ENCODE measurements at places on chromosomes 4 and X.

GRCh38 chrX:34404386-34405070 is 252.6 kb downstream of the TMEM47 start:
- DNase-seq: peak; percentile 22

DNA sequence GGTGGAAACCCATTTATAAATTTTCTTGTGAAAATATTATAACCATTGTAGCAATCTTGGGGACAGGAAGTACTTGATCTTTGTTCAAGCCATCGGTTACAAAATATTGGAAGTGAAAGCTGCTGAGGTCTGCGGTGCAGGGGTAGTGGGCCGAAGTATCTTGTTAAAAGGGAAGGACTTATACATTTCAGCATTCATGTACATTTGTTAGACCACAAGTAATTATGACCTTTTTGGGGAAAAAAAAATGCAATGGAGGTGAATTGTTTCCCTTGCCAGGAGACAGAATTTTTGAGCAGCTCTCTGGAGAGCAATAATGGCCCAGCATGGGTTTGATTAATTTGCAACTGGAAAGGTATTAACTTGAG is 121.3 kb downstream of the EGF start:
- no peak for DNase-seq

DNA sequence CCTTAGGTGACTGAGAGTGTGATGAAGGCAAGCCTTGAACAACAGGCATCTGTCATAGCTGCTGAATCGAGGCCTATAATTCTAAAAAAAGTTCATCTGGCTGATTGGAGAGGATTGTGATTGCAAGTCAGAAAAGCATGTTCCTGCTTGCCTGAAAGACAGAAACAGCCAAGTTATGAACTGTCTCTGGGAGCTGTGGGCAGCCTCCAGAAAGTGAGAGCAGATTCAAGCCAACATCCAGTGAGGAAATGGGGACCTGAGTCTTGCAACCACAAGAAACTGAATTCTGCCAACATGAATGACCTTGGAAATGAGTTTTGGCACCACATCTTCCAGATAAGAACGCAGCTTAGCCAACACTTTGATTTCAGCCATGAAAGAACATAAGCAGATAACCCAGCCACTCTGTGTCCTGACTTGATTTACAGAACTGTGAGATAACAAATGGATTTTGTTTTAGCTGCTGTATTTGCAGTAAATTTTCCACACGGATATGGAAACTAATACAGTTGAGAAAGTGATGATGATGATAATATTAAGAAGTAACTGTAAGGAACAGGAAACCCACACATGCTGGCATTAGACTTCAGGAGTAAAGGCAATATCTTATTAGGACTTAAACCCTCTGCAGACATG is 240.3 kb upstream of the NDST3 start:
- no peak for DNase-seq

DNA sequence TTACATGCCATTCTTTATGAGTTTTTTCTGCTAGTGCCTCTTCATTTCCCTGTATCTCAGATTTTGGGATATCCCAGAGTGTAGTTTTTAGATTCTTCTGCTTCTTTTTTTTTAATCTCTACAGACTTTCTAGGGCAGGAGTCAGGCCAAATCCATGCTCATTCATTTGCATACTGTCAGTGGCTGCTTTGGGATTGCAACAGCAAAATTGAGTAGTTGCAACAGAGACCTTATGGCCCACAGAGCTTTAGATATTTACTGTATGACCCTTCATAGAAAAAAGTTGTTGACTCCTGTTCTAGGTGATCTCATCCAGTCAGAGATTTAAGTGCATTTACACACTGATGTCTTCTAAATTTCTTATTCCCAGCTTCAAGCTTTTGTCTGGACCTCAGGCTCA is 35.3 kb downstream of the ARFIP1 start:
- peak; percentile 9 for DNase-seq

DNA sequence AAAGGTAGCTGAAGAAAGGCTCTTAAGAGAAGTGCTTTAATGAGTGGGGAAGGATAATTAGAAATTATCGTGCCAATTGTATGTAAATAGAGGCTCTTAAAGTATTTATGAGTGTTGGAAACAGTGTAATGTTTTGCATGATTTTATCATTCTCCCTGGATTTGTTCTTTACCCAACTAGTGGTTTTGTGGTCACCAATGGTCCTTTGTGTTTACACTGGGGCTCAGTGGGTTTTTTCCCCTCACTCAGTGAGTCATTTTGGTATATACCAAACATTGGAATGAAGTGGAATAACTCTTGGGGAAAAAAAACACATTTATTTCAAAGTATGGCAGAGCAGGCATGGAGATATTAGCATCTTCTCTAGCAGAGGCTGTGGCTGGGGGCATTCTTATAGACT is 20.8 kb upstream of the LGI2 start:
- peak; percentile 7 for DNase-seq

GRCh38 chr4:79225360-79225759 is 100.5 kb downstream of the NAA11 start:
- no peak for DNase-seq

- DNase-seq: no peak
These were observed 22.9 kb downstream of the PGAM4 start for GRCh38 chrX:77946571-77946970.

DNA sequence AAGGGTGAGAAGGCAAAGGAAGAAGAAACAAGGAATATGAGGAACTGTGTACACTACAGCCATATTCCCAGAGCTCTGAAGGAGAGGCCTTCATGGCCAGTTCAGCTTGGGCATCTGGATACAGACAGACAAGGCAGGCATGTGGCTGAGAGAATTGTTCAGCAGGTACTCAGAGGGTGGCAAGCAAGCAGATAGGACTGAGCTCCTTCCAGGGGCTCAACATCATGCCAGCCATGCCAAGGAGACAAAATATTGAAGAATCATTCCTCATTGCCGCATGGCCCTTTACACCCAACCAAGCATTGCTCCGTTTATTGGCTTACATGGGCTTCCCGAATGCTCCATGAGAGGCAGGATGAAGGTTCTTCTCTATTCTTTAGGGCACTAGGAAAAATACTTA is 78.5 kb upstream of the EFNB1 start:
- no peak for DNase-seq

- DNase-seq: no peak
These were observed 29.4 kb upstream of the PPP1R2C start for GRCh38 chrX:42807393-42807792.

DNA sequence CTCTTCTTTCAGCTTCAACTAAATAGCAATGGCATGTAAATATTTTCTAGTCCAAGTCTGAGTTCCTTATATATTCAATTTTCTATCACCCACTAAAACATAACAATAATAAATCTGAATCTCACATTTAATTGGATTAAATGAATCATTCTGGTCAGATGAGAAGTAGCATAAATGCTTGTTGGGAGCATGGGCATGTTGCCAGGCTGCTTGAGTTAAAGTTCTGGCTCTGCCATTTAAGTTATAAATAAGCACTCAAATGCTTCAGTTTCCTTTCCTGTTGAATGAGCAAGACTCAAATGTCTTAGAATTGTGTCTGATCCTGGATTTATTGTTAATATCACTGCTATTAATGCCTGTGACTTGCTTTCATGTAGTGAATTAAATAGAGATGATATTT is 496.3 kb downstream of the STPG2 start:
- peak; percentile 58 for DNase-seq

DNA sequence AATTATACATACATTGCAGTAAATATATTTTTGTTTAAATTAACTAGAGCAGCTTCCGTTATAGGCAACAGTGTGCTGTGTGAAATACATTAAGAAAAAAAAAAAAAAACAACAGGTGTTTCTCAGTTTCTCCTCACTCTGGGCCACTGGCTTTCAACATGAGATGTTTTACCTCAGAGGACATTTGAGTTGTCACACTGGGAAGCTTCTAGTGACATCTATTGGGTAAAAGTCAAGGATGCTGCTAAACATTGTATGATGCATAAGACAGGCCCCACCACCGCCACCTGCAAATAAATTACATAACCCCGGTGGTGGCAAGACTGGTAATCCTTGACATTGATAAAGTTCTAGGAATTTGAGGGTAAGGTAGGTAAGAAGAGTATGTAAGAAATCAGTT is 1512.2 kb downstream of the C4orf33 start:
- DNase-seq: no peak

GRCh38 chr4:152646221-152646620 is 33.6 kb downstream of the TMEM154 start:
- no peak for DNase-seq

DNA sequence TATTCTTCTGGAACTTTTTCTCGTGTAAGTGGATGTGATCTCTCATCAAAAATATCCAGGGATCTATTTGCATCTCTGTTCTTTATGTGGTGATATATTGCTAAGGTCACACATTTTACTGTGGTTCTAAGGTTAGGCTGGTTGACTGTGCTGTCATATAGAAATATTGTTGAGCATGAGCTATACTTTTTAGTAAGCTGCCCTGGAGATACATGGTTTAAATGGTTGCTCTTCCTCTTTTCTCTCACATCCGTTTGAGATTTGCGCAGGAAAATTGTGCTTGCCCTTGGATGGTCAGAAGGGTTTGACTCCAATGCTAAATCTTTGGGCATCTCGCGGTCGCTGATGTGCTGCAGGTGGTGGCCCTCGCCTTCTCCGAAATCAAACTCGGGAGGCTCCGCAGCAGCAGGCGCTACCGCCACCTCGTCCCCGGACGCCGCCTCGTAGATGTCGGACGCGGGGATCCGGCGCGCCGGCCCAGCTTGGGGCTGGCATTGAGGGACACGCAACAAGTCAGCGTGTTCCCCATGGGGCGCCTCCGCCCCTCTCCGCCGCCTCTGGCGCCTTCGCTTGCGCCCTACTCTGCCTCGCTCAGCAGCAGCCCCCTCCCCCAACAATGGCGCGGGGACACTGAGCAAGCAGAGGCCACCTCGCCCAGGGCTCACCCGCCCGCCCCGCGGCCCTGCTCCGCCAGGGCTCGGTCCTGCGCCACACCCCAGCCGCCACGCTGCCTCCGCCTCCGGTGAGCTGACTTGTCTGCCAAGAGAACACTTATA is 154.5 kb downstream of the MSN start:
- DNase-seq: no peak

DNA sequence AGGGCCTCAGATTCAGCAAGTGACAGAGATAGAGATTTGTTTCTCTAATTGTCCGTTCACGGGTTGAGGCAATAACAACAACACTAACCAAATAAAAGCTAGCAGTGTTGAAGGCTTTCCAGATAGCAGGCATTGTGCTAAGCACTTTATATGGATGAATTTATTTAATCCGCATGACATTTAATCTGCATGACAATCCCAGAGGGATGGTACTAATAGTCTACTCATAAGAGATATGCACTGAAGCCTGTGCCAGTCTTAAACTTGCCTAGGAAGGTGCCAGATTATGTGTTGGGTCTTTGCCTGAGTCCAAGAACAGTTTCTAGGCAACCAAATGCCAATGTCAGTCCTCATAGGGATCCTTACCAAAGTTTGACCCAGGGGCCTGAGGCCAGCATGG is 37.7 kb upstream of the FAT1 start:
- DNase-seq: no peak

DNA sequence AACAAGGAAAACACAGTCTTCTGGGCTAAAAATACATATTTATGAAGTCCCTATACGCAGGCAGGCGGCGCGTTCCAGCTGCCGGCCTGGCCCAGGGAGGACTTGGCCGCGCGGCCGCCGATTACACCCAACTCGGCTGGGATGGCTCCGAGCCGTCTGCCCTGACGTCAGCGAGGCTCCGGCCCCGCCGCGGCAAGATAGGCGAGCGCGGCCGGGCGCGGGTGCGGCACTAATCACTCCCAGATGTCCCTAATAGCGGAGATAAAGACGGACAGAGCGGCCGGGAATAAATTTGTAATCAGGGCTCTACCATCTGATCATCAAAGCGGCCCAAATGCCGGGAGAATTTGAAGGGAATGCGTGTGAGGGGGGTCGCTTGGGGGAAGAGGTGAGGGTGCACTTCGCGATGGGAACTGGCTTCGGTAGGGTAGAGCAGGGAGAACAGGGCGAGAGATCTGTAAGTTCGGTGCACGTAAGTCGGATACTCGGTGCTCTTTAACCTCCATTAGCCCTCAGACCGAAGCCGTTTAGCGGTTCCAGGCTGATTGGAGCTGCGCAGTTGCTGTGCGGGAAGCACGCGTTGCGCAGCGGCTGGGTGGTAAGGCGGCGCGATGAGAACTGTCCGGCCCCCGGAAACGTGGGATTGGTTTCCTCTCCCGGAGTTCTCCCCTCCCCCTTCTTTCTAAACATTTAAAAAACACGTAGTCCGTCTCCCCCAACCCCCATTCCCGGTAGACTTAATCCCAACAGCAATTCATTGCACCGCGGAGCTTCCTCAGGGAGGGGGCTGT is 7.7 kb downstream of the HAND2 start:
- peak; percentile 89 for DNase-seq

DNA sequence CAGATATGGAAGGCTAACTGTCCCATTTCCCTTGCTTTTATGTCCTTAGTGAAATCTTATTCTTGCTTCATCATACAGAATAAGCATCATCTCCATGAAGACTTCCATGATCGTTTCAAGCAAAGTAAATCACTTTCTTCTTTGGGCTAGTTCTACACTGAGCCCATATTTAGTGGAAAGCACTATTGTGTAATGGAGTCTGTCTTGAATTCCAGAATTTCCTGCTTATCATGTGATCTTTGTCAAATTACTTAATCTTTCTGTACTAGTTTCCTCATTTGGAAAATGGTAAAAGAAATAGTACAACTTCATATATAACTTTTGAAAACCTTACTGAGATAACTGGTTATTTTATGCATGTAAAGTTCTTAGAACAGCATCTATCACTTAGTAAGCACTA is 7.6 kb downstream of the ANAPC10 start:
- DNase-seq: no peak

GRCh38 chr4:153111426-153112040 is 92.7 kb upstream of the TRIM2 start:
- DNase-seq: no peak

DNA sequence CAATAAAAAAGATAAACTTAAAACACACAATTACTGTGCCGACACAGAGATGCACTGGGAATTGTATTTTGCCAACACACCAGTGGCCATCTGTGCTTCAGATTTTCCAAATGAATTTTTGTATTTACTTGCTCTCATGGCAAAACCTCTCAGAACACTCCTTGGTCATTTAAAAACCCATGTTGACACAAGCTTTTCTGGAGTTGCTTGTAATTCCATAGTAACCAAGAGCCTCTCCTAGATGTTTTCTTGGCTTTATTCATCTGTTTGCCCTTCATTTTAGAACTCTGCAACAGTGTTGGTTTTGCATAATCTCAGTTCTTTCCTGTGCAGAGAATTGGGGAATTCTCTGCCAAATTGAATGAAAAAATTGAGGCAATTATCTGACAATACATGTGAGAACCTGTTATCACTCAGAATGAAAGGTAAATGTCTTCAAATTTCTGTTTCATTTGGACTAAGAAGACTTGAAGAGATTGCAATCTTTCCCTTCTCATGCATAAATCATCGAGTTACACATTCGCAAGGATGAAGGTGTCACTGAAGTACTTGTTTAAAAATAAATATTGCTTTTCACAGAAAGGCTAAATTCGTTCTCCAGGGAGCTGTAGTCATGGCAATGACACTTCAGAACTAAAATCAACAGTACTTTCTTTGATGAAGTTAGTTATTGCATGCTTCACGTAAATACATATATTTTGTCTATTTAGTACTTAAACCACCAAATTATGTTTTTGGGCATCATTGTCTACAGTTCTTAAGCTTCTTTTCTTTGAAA is 301.8 kb upstream of the CTSO start:
- DNase-seq: no peak

- no peak for DNase-seq
These were observed 47.6 kb downstream of the SH3KBP1 start for GRCh38 chrX:19839770-19840254.
